ENCODE measurements at places on chromosomes 5 and 9.

DNA sequence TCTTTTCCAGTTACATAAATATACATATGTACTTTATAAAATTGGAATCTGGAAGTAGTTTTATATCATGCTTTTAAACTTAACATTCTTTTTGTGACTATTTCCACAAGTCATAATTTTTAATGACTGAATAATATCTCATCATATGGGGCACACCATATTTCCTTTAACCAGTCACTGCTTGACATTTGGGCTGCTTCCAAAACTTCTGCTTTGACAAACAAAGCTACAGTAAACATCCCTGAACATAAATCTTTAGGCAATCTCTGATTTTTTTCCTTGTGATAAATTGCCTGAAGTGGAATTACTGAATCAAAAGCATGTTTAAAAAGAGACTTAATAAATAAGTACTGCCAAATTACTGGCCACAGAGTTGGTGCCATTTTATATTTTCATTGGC lies 178.0 kb downstream of the FSTL4 start:
- no peak for ATAC-seq

- peak; percentile 70 for ATAC-seq
These were observed 240.5 kb downstream of the HSPA4 start for GRCh38 chr5:133292300-133292699.

- no peak for ATAC-seq
These were observed 18.4 kb downstream of the AGXT2 start for GRCh38 chr5:35029333-35029732.

DNA sequence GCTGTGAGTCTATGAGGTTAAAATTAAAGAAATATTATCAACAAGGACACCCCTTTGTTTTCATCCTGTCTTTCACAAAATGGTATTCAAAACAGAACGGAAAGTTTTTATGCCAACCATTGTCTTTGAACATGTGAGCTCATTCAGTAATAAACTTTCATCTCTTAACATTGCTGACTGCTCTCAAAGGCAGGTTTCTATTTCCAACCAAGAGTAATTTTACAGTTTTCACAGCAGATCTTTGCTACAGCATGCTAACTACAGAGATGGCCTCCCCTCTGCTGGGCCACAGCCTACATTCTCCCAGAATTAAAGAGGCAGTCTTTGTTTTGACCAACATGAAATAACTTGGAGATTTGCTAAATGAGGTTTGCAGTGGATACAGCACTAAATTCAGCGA lies 101.5 kb downstream of the DMRT2 start:
- no peak for ATAC-seq

- ATAC-seq = no peak
These were observed 67.8 kb downstream of the LHX2 start for GRCh38 chr9:124079176-124079925.

- no peak for ATAC-seq
These were observed 137.1 kb downstream of the FOXD1 start for GRCh38 chr5:73311291-73312110.

- no peak for ATAC-seq
These were observed 310.8 kb downstream of the DRD1 start for GRCh38 chr5:175133185-175133584.

- no peak for ATAC-seq
These were observed 22.5 kb upstream of the RAD23B start for GRCh38 chr9:107260437-107261081.

Measured in activated T-helper 17 cell treated with anti-CD3 and anti-CD28 coated beads, Interleukin-2, amount 50 U/mL, for 72 hours (primary cell).